Mesendoderm (in vitro differentiated cells): ENCODE measurements at places on chromosomes 4 and X.
A peak's percentile ranks its signal among the peaks of the same experiment; 100 is the strongest.

DNA sequence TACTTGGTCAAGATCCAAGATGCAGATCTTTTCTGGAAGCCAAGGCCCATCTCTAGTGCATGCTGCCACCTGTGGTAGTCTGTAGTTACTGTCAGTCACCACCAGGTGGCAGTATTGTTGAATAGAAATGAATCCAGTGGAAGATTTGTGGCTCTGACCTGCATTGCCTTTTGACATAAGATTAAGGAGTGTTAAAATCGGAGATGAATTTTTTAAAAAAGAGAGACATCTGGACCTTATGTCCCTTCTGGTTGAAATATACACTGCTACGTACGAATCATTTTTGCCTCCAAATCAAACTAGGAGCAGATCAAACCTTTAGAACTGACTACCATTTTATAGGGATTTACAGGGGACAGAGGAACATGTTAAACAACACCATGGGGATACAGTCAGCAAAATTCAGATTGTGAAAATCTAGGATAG, 46.9 kb upstream of the RHOH start:
- DNase-seq, result peak; percentile 86

- no peak for DNase-seq
Measured at GRCh38 chr4:76806346-76806745, 91.6 kb downstream of the SOWAHB start.

DNA sequence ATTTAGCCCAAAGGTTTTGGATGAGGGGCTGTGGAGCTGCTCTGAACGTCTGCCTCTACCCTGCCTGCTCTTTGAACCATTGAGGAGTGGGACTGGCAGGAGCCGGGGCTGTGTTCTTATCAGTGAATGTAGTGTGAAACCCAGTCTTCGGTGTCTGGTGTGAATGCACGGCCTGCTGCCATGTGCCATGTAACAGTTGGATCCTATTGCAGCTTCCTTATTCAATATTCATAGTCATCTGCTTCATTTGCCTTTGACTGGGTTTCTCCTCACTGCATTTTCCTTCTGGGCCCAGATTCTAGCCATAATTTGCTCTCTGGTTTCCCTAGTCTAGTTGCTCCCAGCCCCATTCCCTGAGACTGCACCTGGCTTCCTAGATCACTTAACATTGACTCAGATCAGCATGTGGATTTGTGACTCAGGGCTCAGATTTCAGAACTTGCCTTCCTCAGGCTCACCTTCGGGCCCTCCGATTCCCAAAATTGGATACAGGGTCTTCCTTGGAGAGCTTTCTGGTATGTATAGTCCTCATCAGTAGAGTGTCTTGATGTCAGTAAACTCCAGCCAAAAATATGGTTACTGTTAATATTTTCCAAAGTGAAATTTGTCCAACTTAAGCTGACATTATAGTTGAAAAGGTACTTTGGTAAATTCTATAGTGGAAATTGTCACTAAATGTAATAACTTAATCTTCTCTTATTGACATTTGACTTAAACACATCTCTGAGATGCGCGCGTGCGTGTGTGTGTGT, 94.0 kb upstream of the DDIT4L start:
- DNase-seq, result peak; percentile 25

DNA sequence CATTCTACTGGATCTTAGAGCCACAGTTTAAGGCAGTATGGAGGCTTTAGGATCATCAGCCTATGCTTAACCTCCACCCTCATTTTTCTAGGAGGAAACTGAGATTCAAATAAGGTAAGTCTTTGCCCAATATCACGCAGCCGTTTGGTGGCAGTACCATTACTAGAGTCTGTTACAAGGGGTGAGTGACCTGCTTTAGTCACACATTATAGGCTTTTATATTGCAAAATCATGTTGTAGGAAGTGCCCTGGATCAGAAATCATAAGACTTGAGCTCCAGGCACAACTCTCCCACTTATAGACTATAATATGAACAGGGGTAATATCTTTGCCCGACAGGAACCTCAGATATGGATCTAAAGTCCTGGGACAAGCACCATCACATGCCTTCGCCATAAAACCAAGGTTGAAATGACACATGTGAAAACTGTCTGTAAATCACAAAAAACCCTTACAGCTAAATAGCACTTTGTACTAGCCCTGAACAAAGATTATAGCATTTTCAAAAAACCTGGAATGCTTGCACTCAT, 19.2 kb downstream of the HPSE start:
- DNase-seq, result no peak

DNA sequence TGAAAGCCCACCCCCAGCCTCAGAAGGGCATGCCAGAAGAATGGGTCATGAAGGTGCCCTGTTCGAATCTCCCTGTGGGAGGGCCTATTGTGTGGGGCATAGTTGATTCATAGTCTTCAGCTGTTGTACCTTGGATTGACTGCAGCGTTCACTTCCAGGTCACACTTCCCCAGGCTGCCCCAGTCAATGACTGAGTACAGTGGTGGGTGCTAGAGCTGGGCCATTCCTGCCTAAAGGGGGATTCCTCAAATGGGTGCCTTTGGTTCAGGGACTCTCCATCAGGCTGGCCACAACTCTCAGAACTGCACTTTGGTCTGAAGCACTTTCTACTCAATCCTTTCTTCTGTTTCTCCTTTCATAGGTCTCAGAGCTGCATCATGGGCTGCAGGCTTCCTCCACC, 35.0 kb upstream of the RASGEF1B start:
- DNase-seq, result no peak

GRCh38 chr4:78613522-78614321, 62.2 kb downstream of the ANXA3 start:
- no peak for DNase-seq

- DNase-seq, result no peak
Measured at GRCh38 chr4:170170861-170171260, 81.1 kb upstream of the AADAT start.

DNA sequence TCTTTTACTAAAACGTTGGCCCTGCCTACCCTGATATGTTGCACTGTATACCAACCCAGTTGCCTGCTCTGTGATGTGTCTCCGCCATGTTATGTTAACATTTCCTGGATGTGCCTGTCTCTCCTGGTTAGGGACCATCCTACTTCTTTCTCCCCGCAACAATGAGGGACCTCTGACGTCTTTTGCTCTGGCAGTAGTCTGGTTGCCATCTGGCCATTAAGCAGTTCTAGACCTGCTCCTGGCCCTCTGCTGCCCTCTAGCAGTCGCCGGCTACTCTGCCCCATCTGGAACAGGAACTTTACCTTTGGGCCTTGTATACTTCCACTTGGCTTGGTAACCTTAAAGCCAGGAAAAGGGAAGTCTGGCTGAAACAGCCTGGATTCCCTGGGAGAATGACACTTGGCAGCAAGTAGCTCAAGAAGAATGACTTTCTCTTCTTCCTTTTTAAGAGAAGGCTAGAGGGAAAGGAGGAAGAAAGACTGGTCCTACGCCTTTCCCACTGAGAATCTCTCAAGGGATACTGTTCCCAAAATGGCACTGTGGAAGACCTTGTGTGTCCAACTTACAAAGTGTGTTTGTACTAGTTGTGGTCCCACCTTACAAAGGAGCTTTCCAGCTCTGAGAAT, 63.5 kb downstream of the GPC3 start:
- peak; percentile 88 for DNase-seq

DNA sequence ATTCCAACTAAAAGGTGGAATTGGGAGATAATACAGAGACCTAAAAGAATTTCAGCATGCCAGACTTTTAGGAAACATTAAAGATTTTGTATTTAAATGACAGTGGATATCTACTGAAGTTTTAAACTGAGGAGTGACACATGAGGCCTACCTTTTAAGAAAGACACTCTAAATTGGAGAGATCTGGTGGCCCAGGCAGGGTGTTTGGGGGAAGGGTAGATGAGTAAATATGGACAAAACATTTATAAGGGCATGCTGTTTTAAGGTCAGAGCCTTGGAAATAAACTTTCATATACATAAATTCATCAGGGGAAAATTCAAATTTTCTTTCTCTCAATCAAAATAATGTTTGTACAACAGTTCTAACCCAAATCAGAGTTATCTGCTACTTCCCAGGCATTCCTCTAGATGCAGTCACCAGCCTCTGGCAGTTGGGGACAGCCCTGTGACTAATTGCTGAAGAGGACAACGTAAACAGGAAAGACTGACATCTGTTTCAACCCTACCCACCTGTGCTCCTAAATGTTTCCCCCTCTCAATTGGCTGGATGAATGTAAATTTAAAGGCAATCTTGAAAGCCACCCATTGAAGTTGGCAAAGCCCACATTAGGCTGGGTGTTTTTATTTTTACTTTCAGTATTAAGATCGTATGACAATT, 1646.9 kb upstream of the ADGRL3 start:
- DNase-seq, result peak; percentile 51

DNA sequence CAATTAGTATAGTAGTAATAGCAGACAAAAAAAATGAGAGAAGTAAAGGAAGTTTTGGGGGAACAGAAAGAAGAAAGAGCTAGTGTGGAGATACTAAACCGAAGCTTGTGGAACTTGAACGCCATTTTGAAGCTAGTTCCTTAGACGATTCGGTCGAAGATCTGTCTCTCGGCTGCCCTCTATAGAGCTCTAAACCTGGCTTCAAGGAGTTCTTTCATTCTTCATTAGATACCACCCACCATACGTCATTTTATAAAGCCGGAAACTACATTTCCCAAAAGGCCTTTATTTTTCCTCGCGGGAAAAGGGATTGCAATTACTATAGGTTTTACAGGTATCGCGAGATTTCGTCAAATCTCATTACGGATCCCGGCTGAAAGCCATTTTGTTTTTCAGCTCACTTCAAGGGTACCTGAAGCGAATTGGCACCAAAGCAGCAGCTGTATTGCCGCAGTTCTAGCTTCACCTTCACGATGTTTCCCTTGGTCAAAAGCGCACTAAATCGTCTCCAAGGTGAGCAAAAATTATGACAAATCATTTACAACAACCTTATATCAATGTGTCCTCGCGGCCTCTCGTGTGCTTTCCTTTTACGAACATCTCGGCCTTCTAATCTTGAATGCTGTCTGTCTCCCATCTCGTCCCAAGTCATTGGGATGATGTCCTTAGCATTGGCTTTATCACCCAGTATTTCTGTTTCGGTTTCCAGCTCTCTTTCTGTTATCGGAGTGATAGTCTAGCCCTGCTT, at the start of gene COX7B:
Gene COX7B, plus strand, starts transcription at position 388 of the 748 bp plus-strand sequence. Its CDS starts 86 bp downstream, at position 474.
- peak; percentile 99 for DNase-seq

- no peak for DNase-seq
Measured at GRCh38 chr4:16411501-16412085, 185.3 kb upstream of the TAPT1 start.

DNA sequence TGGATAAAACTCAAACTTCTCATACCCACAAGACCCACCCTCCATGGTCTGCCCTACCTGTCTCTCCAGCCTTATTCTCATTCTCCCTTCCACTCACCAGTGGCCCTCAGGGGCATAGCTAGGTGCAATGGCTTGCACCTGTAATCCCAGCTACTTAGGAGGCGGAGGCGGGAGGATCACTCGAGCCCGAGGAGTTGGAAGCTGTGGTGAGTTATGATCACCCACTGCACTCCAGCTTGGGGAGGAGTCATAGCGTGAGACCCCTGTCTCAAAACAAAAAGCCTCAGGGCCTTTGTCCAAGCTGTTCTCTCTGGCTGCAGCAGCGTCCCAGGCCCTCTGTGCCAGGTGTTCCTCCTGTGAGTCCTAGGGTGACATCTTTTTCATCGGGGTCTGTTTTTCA, 16.5 kb downstream of the TKTL1 start:
- DNase-seq, result no peak

GRCh38 chr4:917992-918391, 14.1 kb downstream of the GAK start:
- DNase-seq, result no peak

GRCh38 chr4:174100910-174101309, 182.6 kb downstream of the FBXO8 start:
- DNase-seq, result no peak

- peak; percentile 94 for DNase-seq
Measured at GRCh38 chrX:103254921-103255493, at the start of gene TCEAL8. TSS of gene TCEAL8 (minus strand) at chrX:103255155. CDS start at chrX:103253979, 1,176 bp downstream.

GRCh38 chrX:51891821-51892551, 1.4 kb upstream of the MAGED1 start:
- peak; percentile 41 for DNase-seq

GRCh38 chr4:26235500-26235899, 85.3 kb upstream of the RBPJ start:
- DNase-seq, result peak; percentile 16

DNA sequence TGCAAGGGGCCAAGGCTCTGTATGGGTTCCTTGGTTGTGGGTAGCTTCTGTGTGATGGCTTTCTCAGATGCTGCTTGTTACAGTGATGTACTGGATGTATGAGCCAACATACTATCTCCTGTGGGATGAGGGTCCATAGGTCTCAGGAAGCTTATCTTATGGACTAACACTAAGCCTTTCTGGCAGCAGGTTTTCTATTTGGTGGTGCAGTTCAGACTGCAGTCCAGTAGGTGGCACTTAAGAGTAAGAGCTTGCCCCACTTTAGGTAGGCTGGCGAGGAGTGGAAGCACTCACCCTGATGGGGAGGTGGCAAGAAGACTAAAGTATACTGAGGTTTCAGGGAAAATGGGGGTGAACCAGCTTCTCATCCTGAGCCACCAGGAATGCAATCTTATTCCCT, 306.7 kb upstream of the MAOA start:
- peak; percentile 71 for DNase-seq

- no peak for DNase-seq
Measured at GRCh38 chr4:15868826-15869413, 69.6 kb downstream of the FGFBP1 start.

DNA sequence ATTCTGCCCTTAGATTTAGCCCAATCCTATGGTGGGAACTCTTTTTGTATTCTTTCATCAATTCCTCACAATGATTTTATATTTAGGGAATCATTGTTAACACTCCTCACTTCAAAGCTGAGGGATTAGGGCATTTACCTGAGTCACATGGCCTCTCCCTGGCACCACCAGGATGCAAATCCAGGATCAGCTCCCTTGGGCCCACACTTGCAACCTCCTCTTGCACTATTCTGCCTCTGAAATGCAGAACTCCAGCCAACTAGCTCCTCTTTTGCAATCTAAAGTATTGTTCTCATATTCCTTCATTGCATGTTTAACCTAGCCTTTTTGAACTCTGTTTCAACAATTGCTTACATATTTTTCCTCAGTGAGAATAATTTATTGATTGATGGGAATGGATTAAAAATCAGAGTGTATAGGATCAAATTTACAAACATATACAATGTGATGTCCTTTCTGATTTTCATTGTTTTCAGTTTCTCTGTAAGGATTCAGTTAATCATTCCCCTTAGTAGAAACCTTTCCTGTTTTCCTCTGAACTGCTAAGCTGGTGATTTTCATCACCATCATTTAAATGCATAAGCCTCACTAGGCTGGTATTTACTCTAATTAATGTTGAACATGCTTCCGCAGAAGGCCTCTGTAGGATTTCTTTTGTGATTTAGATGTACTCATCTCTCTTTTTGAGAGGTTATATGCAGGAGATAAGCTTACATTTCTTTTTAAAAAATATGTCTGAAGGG, 3.3 kb upstream of the RELL1 start:
- DNase-seq, result no peak
